ENCODE measurements at places on chromosomes 1 and 21.

DNA sequence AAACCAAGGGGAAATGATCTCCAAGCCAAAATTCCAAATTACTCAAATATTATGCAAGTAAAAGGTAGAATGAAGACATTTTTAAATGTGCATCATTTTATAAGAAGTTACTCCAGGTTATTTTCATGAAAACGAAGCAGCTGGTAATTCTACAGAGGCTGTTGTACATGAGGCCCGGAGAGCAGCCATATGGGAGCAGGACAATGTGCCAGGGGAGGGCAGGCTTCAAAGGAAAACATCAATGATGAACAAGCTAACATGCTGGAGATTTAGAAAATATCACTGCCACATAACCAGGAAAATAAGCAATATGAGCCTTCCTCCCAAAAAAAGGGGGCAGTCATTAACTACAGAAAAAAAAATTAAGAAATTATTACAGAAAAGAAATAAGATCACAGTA is 109.1 kb downstream of the TIAM1 start:
- no peak for DNase-seq

DNA sequence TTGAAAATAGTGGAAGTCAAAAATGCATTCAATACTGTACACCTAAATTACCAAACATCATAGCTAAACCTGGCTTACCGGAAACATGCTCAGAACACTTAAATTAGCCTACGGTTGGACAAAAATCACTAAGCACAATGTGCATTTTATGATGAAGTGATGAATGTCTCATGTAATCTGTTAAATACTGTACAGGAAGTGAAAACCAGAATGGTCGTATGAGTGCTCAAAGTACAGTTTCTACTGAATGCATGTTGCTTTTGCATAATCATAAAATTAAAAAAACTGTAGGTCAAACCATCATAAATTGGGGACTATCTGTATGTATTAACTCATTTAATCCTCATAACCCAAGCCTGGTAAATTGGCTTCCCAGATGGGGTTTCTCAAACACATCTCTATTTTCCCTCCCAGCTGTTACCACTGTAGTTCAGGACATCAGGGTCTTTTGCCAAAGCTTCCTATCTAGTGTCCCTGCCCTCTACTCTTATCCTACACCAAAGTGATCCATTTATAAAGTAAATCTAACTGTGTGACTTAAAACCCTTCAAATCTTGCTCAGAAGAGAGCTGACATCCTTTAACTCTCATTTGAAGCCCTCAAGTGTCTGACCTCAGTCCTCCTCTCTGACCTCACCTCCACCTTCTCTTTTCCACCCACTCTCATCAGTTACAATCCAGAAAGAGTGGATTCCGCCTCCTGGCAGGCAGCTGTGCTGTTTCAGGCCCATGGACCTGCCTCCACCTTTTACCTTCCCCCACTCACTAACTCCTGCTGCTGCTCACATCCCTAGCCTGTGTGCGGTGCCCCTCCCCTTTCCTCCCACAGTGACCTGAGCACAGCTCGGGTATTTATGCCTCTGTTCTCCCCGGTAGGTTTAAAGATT is 356.4 kb upstream of the ST6GALNAC5 start:
- no peak for DNase-seq

DNA sequence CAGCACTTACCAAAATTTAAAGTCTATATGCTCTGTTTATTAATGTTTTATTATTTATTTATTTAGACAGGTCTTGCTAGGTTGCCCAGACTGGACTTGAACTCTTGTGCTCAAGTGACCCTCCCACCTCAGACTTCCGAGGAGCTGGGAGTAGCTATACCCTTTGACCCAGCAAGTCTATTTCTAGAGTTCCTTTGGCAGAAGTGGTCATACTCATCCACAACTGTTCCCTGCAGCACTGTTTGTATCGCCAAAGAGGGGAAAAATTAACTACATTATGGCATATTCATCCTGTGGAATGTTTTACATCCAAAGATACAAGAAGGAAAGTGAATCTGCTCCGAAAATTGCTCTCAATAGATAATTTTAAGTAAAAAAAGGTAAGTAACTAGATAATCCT is 28.5 kb downstream of the CACNA1S start:
- DNase-seq: no peak

GRCh38 chr21:14076143-14076806 is 134.5 kb downstream of the LIPI start:
- DNase-seq: no peak

- no peak for DNase-seq
These were observed 85.4 kb downstream of the SIK1 start for GRCh38 chr21:43341378-43342161.

- DNase-seq: no peak
These were observed 257.5 kb downstream of the LRRC40 start for GRCh38 chr1:69947837-69948236.

DNA sequence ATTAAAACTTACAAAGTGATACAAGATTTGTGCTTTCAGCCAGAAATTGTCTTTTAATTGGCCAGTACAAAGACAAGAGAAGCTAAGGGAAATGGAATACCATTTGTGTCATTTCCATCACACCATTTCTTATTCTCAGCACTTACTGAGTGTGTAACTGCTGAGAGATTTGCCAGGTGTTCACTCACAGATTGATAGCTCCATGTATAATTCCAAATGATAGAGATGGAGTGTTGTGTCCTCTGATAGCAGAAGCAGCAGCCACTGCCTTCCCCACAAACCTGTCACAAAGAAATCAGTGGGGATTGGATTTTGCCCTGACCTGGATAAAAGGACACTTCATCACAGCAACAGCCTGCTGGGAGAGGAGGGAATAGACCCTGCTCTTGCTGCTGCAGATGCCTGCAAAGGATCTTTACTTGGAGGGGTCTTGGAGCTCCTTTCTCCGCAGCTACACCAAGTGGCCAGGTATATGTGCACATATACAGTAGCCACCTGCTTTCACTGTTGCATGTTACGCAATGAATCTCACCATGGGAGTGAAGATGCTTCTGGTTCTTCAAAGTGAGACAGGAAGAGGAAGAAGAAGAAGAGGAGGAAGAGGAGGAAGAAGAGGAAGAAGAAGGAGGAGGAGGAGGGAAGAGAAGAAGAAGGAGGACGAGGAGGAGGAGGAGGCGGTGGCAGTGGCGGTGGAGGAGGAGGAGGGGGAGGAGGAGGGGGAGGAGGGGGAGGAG is 78.7 kb upstream of the KCNJ15 start:
- DNase-seq: no peak

Measured in inflammatory macrophage treated with lipopolysaccharide for 4 hours (primary cell).